Adrenal gland (tissue), 19 donors: ENCODE measurements at places on chromosomes 1 and 21. TPM values are rescaled to one million over a fixed set of nuclear protein-coding genes. Genes with fewer than 3 reads are reported as not detected.

The CELA3B gene
- total RNA-seq = not detected

The RGS7 gene
- total RNA-seq = 5.8 TPM

The TRIM45 gene
- 14.9 TPM for total RNA-seq

The RPS6KC1 gene
- 30.6 TPM for total RNA-seq

The GRHL3 gene
- total RNA-seq = not detected

The HSD3B2 gene
- total RNA-seq = 1,492 TPM

The BATF3 gene
- 1.4 TPM for total RNA-seq

The KLHL12 gene
- 26.5 TPM for total RNA-seq

The ADORA1 gene
- 0.76 TPM for total RNA-seq

The KIF14 gene
- 3.5 TPM for total RNA-seq

The RHBG gene
- total RNA-seq = 0.50 TPM

The NTMT2 gene
- total RNA-seq = not detected

The KCNQ4 gene
- total RNA-seq = 0.28 TPM

The COL9A2 gene
- total RNA-seq = 5.8 TPM

The GREM2 gene
- total RNA-seq = 0.42 TPM

The EXO1 gene
- total RNA-seq = 0.87 TPM

The JAK1 gene
- 107 TPM for total RNA-seq

The OR2L8 gene
- not detected for total RNA-seq

The RSPH1 gene
- 0.61 TPM for total RNA-seq

The INSRR gene
- 0.41 TPM for total RNA-seq

The SPATA45 gene
- not detected for total RNA-seq
